Stimulated activated CD4-positive, alpha-beta T cell treated with anti-CD3 and anti-CD28 coated beads, Interleukin-2, amount 100 ng/mL, for 48 hours (primary cell): ENCODE measurements at places on chromosomes 1 and 21.

DNA sequence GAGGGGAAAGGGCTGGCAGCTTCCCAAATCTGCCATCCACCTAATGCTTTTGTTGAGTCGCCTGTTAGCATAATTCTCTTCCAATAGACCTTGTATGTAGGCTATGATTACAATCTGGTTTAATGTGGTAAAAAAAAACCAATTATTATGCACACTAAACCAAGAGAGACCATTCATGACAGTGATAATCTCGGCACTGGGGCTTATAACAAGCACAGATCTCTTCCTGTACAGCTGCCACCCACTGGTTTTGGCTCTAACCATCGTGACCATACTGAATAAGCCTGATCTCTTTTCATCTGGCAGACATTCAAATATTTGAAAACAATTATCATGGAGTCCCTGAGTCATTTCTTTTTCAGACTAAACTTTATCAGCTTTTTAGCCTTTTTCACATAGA, 12.0 kb upstream of the SYT14 start:
- DNase-seq, result no peak

DNA sequence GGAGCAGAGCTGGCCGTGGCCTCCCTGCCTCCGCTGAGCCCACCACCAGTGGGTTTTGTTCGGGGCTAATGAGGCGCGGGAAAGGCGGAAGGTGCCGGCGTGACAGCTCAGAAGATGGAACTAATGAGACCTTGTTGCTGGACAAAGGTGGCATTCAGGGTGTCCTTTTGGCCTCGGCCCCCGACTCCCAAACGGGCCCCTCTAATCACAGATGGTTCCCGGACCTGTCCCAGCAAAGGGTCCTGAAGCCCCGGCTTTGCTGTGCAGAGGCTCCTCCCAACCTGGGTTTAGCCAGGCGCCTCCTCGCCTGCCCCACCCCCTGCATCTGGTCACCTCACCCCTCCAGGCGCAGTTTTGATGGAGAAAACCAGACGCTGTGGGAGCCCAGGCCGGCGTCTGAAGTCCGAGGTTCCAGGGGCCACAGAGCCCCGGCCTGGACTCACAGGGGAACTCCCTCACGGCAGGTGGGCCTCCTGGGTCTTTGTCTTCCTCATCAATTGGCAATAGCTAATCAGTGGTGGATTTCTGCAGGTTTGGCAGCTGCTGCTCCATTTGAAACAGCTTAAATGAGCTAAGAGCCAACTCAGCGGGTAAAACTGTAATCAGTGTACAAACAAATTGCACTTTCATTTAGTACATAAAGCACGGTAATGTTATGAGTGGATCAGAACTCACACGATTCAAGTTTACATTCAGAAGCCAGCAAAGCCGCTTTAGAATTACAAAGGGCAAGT, 44.3 kb upstream of the ADARB1 start:
- DNase-seq, result no peak

DNA sequence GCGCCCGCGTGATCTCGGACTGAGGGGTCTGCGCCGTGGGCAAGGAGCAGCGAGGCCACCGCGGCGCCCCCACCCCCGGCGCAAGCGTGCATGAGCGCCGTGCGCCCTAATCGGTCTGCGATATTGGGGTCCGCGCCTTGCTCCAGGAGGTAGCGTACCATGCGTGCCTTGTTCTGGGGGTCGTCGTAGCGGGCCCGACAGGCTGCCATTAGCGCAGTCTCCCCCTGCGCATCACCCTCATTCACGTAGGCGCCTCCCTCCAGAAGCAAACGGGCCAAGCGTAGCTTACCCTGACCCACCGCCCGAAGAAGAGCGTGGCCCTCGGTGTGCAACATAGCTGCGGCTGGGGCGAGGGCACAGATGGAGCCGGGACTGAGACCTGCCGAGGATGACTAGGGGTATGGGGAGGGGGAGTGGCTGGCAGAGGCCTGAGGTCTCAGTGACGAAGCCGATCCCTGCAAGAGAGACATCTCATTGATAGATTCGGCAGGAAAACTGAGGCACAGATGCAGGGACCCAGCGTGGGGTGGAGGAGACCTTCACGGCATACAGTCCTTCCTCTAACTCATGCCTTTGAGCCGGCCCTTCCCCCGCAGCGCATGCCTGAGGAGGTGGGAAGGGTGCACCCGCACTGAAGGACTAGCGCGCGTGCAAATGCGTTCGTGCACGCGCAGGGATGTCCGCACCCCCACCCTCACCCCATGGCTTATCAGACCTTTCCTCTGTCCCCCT, 2.8 kb downstream of the ANKRD34A start:
- DNase-seq, result peak; percentile 52

- DNase-seq, result no peak
These were observed 81.3 kb upstream of the LYST start for GRCh38 chr1:235947989-235948388.

DNA sequence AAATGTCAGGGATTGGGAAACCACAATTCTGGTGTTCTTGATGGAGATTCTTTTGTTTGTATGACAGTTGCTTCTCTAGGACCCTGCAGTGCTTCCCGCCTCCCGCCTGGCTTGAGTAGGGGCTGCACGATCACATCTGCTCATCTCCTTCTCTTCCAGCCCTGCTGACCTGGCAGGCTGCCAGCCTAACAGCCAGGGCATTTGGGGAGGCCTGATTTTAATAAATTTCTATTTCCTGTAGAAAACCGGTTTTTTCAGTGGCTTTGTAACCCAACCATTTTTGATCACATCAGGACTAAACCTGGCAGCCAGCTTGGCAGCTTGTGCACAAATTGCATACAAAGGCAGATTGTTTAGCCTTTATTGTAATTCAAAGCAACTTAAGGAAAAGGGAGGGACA, 78.9 kb downstream of the UBE2U start:
- DNase-seq, result no peak

DNA sequence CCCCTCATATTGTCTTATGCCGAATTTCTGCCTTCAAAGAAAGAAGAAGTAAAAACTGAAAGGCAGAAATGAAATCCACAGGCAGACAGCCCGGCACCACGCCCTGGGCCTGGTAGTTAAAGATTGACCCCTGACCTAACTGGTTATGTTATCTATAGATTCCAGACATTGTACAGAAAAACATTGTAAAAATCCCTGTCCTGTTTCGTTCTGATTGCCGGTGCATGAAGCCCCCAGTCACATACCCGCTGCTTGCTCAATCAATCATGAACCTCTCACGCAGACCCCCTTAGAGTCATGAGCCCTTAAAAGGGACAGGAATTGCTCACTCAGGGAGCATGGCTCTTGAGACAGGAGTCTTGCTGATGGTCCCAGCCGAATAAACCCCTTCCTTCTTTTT, 49.3 kb downstream of the JMJD4 start:
- no peak for DNase-seq

GRCh38 chr1:36448530-36449056, 1.7 kb downstream of the OSCP1 start:
- DNase-seq, result no peak

- DNase-seq, result no peak
These were observed 372.0 kb downstream of the RPS6KC1 start for GRCh38 chr1:213423041-213423440.

- no peak for DNase-seq
These were observed 385.2 kb downstream of the DUSP10 start for GRCh38 chr1:221356693-221357092.
